ENCODE measurements at places on chromosomes 5 and 9.
A peak's percentile ranks its signal among the peaks of the same experiment; 100 is the strongest.

GRCh38 chr5:167442922-167443321 lies 848.5 kb upstream of the WWC1 start:
- H3K4me3 ChIP-seq, result no peak overlapping the region
- no peaks in the 10 kb centered on the region for H3K36me3 ChIP-seq
- DNase-seq, result no peak
- no peak overlapping the region for H3K27ac ChIP-seq
- H3K4me1 ChIP-seq, result no peaks in the 10 kb centered on the region
- no peaks in the 10 kb centered on the region for H3K27me3 ChIP-seq

GRCh38 chr9:82799286-82799685 lies 263.7 kb downstream of the RASEF start:
- no peak for DNase-seq
- H3K4me3 ChIP-seq, result no peak overlapping the region
- H3K4me1 ChIP-seq, result peaks cover 10% of the 10 kb centered on the region
- no peak overlapping the region for H3K27ac ChIP-seq

GRCh38 chr5:43065948-43066798 lies 26.1 kb upstream of the ANXA2R start:
- no peaks in the 10 kb centered on the region for H3K27me3 ChIP-seq
- peak; percentile 94 for DNase-seq
- peak overlapping the region; percentile 88 for H3K4me3 ChIP-seq
- peaks cover 38% of the 10 kb centered on the region for H3K4me1 ChIP-seq
- peaks cover 2% of the 10 kb centered on the region for H3K36me3 ChIP-seq
- H3K27ac ChIP-seq, result peak overlapping the region; percentile 97

- H3K27ac ChIP-seq, result no peak overlapping the region
- no peak for DNase-seq
- H3K27me3 ChIP-seq, result no peaks in the 10 kb centered on the region
- no peaks in the 10 kb centered on the region for H3K4me1 ChIP-seq
Observed at GRCh38 chr5:8418049-8418426, 549.1 kb downstream of the MTRR start.

DNA sequence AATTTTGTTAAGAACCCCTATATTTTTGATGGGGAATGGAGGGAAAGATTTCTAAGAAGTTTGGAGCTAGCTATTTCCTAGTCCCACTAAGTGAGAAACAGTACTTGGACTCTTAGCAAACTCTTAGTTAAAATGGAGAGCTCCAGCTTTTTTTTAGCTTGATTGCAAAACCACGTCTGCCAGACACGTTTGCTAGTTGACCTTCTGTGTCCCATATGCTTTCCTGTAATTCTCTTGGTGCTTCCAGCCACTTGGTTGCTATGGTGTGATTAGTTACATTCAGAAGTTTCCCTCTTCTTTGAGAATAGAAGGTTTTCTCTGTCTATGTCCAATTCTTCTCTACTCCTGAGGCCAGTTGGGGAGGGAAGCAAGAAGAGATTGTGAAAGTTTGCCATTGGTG lies 417.0 kb upstream of the TLE4 start:
- no peak overlapping the region for H3K4me3 ChIP-seq
- no peaks in the 10 kb centered on the region for H3K27me3 ChIP-seq
- no peak overlapping the region for H3K27ac ChIP-seq
- H3K36me3 ChIP-seq, result no peaks in the 10 kb centered on the region
- no peak for DNase-seq
- no peaks in the 10 kb centered on the region for H3K4me1 ChIP-seq
